NCI-H446 (cell line): ENCODE measurements at places on chromosomes 13 and 19.

- DNase-seq = no peak
Measured at GRCh38 chr13:89968470-89968869, 1379.0 kb upstream of the MIR17HG start.

GRCh38 chr19:15249972-15250639, 17.9 kb upstream of the EPHX3 start:
- no peak for DNase-seq

DNA sequence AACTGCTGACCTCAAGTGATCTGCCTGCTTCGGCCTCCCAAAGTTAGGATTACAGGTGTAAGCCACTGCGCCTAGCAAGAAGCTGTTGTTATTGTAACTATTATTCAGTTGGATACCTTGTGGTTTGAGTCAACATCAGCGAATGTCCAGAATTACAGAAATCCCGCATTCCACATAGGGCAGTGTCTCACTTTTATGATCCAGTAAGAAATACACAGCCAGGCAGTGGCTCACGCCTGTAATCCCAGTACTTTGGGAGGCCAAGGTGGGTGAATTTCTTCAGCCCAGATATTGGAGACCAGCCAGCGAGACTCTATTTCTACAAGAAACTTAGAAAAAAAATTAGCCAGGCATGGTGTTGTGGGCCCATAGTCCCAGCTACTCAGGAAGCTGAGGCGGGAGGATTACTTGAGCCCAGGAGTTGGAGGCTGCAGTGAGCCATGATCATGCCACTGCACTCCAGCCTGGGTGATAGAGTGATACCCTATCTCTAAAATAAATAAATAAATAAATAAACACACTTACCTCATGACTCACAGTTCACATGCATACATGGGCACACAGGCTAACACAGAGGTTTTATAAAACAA, 43.8 kb downstream of the SPTBN4 start:
- no peak for DNase-seq

DNA sequence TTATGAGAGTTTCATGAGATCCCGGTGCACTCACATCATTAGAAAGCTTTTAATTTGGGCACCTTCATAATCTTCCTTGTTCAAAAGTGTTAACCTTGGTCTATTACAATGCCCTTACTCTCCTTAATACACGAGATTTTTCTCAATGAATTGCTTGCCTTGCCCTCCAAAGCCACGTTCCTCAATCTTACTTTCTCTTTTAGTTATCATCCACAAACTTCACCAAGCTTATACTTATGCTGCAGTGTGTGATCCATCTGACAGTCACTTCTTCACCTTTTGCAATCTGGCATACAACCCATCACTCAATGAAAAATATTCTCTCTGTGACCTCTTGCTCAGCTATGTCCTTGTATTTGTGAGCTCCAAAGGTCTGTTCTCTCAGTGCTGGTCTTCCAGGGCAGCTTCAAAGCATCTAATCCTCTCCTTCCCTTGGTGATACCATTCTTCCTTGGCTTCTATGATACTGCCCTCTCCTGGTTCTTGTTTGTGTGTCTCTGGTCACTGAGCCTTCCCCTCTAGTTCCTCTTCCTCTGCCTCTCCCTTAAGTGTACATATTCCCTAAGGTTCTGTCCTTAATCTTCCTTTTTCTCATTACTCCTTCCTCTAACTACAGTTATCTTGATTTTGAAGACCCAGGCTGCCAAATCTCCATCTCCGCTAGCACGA, 202.2 kb upstream of the STARD13 start:
- no peak for DNase-seq

- DNase-seq = no peak
Measured at GRCh38 chr13:74158028-74158427, 23.8 kb upstream of the KLF12 start.

DNA sequence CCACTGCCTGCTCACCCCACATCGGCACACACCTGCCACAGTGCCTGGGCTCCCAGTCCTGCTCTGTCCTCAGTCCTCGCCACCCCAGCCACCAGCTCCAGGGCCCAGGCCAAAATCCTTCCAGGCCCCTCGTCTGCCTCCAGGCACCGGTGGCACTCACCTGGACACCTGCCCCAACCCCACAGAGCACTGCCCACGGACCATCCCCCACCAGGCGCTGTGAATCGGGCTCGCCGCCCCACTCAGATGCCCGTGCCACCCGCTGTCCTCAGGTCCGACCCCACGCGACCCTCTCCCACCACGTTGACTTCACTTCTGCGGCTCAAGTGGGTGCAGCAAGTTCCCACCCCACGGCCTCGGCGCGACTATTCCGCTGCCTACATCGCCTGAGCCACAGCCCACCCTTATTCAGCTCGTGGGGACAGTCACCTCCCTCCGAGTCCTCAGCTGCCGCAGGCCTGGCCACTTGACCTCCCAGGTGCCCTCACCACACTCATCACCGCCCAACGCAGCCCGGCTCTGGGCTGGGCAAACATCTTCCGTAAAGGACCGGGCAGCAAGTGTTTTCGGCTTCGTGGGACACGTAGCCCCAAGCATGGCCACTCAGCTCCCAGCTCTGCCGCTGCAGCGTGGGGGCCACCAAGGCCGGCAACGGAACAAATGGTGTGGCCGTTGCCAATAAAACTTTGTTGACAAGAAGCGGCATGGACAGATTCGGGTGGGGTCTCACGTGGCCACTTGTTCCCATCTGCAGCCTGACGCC, 5.7 kb downstream of the PIP5K1C start:
- DNase-seq = no peak

DNA sequence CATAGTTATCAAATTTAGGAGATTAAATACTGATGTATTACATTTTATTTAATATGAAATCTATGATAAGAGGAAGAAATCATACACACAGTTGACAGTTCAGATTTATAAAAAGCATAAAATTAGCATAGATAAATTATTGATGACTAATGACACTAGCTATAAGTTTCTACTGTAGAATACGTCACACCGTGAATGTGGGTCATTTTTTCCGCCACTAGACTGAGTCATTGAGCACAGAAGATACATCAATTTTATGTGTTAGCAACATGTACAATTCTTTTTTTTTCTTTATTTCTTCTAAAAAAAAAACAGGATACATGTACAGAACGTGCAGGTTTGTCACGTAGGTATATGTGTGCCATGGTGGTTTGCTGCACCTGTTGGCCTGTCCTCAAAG, 22.2 kb downstream of the AP2S1 start:
- no peak for DNase-seq

GRCh38 chr13:98175043-98175442, 2.0 kb downstream of the RNF113B start:
- DNase-seq = no peak

GRCh38 chr19:36072081-36072480, 17.4 kb downstream of the WDR62 start:
- DNase-seq = no peak

GRCh38 chr13:73715114-73715910, 418.9 kb downstream of the KLF12 start:
- no peak for DNase-seq

DNA sequence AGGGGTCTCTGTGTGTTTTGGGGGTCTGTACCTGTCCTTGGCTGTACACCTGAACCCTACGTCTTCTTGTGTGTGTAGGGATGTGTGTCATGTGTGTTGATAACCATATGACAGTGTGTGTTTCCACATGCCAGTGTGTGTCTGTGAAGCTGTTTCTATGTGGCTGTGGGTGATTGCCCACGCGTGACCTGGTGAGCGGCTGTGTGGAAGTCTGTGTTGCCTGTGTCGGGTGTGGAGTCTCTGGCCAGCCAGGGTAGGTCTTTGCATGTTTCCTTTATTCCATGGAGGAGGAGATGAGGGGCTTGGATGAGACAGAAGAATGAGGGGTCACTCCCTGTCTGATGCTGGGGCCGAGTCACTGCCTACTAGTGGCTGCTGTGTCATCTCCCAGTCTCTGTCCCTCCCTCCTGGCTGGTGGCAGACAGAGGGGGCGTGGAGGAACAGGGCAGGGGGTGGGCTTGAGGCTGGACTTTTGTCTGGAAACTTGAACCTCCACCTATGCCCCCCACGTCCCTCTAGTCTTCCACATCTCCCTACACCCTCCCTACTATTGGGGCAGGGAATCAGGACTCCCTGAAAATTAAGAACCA, 2.8 kb upstream of the FOSB start:
- DNase-seq = no peak

DNA sequence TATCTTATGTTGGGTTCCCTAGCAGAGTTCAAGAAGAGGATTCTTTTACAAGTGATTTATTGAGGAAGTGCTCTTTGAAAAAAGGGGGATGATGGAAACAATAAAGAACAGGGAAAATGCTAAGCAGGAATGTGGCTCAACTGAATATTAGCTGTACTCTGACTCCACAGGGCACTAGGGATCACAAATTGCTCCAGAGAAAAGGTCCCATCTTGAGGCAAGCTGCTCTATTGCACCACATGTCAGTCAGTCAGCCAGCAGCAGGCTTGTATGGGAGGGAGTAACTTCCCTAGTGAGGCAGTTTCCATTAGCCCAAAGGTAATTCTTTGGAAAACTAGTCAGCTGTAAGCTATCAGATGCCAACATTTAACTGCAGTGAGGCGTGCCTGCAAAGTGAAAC, 73.3 kb upstream of the FNDC3A start:
- DNase-seq = no peak

DNA sequence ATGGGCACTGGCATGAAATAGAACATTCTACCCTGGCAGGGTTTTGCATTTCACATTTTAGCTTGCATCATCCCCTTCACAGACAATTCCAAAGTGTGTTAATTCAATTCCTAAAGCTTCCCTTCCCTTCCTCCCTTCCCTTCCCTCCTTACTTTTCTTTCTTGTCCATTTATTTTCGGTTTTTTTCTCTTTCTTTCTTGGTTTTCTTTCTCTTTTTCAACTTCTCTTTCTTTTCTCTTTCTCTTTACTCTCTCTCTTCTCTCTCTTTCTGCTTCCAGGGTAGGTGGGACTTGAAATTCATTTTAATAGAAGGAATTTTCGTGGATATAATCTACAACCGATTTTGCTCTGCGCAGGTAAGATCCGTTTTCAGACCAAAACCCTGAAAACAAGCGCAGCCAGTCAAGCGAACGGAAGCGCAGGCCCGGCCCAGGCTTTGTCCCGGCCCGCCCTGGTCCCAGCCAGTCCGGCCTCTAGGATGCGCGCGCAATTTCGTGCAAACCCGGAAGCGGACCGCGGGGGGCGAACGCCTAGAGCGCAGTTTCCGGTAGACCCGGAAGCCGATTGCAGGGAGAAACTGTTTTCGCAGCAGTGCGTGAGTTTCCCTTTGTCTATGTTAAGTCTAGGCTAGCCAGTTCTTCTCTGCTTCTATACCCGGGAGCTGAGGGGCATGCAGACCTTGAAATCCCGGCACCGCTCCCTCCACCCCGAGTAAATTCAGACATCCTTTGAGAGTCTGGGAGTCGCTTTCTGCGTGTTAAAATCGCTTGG, at the start of gene ZNF528:
TSS of gene ZNF528 (plus strand) at position 540 of the 771 bp plus-strand sequence. CDS start 4,165 bp downstream, outside the sequence.
- DNase-seq = peak; percentile 59

DNA sequence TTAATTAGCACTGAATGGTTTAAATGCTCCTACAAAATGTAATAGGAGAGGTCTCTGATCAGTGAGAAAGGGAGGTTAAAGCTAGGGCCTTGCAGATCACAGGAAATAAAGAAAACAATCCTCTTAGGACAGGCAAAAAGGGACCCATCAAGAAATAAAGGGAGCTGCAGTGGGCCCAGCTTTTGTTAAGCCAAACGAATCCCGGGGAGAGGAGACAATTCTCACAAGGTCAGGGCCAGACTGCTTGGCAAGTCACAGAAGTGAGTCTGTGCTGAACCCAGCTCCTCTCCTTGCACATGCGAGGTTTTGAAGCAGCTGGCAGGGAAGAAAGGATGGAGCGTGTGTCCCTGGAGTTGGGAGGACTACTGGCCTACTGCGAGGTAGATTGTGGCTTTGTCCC, 285.8 kb downstream of the COG6 start:
- DNase-seq = no peak

DNA sequence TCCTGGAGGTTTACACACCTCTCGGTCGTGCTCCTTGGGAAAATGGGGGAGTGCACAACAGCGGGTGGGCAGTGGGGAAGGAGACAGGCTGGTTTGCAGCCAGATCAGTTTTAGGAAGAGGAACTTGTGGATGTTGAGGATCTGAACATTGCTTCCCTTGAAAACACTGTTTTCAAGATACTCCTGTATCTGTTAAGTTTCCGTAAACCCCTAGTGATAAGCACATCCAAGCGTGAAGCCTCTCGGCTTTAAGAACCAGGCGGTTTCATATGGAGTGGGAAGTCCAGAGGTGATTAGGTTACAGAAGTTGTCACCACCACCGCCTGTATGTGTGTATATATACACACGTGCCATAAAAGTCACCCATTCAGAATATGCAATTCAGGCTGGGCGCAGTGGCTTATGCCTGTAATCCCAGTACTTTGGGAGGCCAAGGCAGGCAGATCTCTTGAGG, 47.4 kb downstream of the SIPA1L3 start:
- DNase-seq = no peak
